ENCODE measurements at places on chromosomes 6 and 20.

DNA sequence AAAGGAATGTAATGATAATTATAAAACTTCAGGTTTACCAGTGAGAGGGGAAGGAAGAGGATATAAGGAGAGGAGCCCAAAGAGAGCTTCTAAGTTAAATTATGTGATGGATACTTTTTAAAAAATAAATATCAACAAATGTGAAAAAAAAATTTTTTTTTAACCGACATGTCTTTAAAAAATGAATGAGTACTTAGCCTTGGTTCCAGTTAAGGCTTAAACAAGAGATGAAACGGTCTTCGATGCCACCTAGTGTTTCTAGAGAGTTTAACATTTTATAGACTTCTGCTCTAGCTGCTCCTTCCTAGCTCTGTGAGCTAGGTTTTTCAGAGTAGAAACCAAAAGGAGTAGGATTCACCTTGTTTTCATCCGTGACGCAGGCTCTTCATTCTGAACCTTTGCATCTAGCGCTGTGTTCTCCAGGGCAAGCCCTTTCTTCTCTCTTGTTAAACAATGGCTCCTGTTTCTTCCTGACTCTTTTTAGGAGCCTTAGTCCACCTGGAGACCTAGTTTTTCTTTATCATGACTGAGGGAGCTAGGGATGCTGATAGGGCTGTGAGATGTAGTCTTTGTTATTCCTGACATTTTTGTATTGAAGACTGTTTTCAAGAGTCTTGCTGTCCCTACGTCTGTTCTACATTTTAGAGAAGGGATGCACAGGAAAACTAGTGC, 42.4 kb upstream of the GNRH2 start:
- peak; percentile 24 for DNase-seq

DNA sequence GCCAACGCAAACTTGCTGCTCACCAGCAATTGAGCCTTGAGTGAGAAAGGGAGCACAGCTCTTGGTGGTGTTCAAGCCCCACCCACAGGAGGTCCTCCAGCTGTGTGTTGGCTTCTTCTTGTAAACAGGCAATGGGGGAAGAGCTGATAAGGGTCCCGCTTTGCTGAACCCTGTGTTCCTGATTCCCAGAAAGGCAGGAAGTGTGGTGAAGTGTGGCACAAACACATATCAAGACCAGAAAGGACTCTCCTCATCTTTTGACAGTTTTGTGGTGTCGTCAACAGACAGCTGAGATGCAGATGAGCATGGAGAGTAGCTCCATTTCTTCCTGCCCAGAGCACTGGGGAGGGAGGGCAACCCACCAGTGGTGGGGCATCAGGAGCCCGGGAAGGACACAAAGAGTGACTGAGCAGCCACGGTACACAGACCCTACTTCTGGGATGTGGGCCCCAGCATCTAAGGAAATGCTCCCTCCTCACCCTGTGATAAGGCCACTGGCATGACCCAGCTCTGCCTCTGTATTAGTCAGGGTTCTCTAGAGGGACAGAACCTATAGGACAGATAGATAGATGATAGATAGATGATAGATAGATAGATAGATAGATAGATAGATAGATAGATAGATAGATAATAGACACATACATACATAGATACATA, 188.9 kb upstream of the TAB2 start:
- peak; percentile 90 for DNase-seq

GRCh38 chr6:147826698-147827097, 318.2 kb downstream of the SAMD5 start:
- DNase-seq: no peak

- no peak for DNase-seq
These were observed 26.7 kb downstream of the OVOL2 start for GRCh38 chr20:18031050-18031449.

DNA sequence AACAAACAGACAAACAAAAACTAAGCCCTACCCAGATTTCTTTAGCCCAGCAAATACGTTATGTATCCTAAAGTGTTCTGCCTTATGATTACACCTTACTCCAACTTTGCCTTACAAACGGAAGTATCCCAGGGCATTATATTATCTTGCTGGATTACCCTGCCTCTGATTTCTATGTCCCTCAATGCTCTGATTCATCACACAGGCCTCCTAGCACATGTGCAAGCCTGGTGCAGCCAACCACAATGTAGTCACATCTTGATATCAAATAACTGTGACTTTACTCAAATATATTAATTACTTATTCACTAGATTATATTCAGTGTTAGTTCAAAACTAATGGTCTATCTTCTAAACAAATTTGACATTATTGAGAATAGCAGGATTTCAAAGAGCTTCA, 598.6 kb downstream of the TBC1D32 start:
- no peak for DNase-seq

DNA sequence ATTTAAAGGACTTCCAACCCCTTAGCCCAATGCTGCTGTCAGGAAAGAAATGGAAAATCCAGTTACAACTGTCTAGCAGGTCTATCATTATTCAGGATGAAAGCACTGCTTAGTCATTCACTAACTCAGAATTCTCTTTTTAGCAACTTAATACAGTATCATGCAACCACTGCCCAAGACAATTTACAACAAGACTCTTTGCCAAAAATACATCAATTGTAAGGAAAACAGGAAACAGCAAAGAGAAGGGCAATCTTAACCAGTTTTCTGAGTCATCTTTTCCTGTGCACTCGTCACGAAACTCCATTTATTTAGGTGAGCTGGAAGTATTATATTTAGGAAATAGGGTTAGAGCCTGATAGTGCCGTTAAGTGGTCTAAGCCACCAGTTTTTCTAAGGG, 1197.7 kb upstream of the CITED2 start:
- no peak for DNase-seq

GRCh38 chr6:168625602-168626001, 184.6 kb downstream of the SMOC2 start:
- DNase-seq: no peak

GRCh38 chr6:7628909-7629308, 38.9 kb downstream of the SNRNP48 start:
- no peak for DNase-seq

DNA sequence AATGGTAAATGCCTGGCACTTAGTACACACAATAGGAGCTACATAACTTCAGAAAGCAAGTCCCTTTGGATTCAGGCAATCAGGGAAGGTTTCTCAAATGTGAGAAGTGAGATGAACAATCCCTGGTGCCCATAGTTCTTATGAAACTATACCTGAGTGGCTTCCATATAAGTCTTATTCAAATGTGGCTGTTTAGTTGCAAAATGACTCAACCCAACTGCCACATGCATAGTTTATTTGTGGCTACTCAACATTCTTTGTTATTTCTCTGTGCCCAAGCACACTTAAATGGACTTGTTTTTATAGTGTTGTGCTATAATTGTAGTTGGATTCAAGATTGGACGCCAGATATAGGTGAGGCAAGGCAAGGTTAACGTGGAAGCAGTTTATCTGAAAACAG, 93.7 kb upstream of the ATXN1 start:
- no peak for DNase-seq

GRCh38 chr6:12947967-12948366, 231.4 kb downstream of the PHACTR1 start:
- no peak for DNase-seq

GRCh38 chr6:9295644-9296043, 860.3 kb upstream of the SLC35B3 start:
- no peak for DNase-seq

DNA sequence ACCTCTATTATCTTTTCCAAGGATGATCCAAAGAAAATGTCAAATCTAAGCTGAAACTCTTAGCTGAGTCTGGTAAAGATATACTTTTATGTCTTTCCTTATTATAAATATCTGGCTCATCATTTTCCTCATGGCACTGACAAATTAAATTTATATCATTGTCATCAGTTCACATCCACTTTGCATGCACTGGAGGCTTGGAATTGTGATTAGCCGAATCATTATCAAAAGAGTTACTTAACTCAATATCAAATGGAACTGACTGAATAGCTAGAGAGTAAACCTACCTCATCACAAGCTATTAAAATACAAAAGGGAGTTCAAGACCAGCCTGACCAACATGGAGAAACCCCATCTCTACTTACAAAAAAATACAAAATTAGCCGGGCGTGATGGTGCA, 713.9 kb upstream of the MARCKS start:
- no peak for DNase-seq

DNA sequence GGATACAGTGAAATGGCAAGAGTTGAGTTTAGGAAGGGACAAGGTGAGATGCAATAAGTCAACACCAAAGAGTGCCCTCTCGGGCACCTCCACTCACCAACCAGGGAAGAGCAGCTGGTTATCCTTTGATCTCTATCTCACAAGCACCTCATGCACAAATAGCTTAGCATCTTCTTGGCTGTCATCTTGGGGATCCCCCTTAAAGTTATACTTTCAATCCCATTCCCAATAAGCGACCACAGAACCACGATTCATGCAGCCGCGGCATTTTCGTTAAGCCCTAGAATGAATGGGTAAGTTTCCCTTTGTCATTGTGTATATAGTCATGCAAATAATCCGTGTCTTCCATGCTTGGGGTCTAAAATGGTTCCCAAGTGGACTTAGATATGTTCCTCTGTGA, 73.5 kb downstream of the ADTRP start:
- DNase-seq: no peak

GRCh38 chr6:130980310-130981032, 82.6 kb downstream of the EPB41L2 start:
- no peak for DNase-seq

DNA sequence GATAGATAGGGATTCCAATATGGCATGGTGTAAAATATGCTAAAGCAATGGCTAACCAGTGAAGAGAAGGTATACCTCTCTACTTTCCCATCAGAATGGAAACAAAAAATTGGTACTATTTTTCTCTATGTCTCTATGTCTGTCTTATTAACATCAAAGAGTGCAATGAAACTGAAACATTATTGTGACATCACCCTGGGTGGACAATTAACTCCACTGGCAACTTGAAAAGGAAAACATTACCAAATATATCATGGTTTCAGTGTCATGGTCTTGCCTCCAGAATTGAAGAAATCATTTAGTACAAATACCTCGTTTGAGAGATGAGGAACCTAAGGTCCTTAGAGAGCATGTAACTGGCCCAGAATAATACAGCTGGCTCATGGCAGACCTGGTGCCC, 1132.5 kb upstream of the MAP3K7 start:
- DNase-seq: no peak

- DNase-seq: no peak
These were observed 548 bp downstream of the GNL1 start for GRCh38 chr6:30555816-30556065.

- DNase-seq: no peak
These were observed 55.3 kb upstream of the LY86 start for GRCh38 chr6:6533176-6533575.

- DNase-seq: no peak
These were observed 7.2 kb upstream of the HDAC2 start for GRCh38 chr6:113978084-113978675.

- no peak for DNase-seq
These were observed 10.0 kb downstream of the KIF16B start for GRCh38 chr20:16563066-16563806.

DNA sequence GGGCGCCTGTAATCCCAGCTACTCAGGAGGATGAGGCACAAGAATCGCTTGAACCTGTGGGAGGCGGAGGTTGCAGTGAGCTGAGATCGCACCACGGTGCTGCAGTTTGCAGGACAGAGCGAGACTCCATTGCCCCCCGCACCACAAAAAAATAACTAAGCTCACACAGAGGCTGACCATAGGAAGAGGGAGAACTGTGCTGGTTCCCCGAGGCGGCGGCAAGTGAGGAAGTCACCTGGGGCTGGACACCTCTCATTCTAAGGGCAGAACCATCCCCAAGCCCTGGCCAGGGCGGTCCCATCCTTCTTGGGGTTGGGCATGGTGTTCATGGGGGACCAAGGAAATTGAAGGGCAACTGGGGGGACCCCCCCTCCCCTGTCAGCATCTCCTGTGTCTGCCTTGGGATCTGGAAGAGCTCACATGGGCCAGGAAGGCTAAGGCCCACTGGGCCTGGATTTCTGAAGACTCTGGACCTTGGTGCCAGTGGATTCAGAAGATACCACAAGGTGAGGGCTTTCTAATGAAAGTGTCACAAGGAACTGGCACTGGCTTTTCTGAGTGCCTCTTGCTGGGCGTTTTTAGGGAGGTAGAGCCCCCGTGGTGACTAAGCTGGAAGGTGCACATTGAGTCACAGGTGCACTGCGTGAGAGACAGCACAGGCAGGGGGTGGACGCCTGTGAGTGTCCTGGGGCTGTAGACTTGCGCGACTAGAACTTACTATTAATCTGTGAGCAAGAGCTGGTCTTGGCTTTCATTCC, 11.5 kb downstream of the IRF4 start:
- DNase-seq: no peak

GRCh38 chr6:53032849-53033248, 32.4 kb upstream of the FBXO9 start:
- no peak for DNase-seq

DNA sequence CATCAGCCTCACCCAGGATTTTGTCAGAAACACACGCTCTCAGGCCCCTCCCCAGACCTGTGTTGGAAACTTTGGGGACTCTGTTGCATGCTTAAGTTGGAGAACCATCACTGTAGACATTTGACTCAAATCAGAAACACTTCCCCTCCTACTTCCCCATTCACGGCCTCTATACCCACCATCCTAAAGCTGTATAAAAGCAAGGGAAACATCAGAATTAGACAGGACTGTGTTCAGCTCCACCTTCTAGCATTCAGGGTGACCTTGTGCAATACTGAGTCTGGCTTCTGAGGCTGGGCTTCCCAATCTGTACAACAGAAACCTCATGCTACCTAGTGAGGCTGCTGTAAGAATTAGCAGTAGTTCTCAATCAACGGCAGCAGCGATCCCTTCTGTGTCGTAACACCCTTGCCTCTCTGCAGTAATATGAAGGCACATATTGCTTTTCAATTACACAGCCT, 252.3 kb downstream of the LY86 start:
- DNase-seq: no peak
